CD4-positive, alpha-beta T cell treated with Interleukin-12 subunit alpha and Interleukin-12 subunit beta, for 1 hour (primary cell): ENCODE measurements at places on chromosomes 11 and 22.

- DNase-seq = no peak
These were observed 53.9 kb downstream of the FLI1 start for GRCh38 chr11:128747728-128748148.

GRCh38 chr11:121561240-121561639 is 108.5 kb upstream of the SORL1-AS1 start:
- DNase-seq = no peak

GRCh38 chr11:86969258-86969657 is 14.1 kb upstream of the FZD4 start:
- no peak for DNase-seq

DNA sequence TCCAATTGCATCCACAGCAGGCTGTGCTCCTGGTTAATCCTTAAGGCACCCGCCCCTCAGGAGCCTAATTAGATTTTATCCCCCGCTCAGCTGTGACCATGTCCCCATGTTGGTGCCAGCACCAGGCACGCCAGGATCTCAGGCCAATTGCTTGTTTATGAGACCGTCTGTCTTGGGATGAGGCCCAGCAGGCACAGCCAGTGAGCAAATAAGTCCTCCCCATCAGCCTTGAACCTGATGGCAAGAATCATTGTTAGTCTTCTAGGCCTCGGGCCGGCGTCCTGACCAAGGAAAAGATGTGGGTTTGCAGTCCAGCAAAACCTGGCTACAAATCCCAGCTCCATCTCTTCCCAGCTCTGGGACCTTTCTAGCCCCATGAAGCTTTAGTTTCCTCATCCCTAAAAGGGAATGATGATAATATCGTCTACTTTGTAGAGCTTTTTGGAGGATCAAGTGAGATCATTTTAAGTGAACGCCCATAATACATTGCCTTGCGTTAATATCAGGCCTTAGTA is 57.3 kb downstream of the TP53I11 start:
- no peak for DNase-seq

GRCh38 chr22:31394326-31394725 is 5.1 kb upstream of the DRG1 start:
- no peak for DNase-seq

GRCh38 chr11:62545437-62546243 is 966 bp downstream of the AHNAK start:
- DNase-seq = peak; percentile 74

DNA sequence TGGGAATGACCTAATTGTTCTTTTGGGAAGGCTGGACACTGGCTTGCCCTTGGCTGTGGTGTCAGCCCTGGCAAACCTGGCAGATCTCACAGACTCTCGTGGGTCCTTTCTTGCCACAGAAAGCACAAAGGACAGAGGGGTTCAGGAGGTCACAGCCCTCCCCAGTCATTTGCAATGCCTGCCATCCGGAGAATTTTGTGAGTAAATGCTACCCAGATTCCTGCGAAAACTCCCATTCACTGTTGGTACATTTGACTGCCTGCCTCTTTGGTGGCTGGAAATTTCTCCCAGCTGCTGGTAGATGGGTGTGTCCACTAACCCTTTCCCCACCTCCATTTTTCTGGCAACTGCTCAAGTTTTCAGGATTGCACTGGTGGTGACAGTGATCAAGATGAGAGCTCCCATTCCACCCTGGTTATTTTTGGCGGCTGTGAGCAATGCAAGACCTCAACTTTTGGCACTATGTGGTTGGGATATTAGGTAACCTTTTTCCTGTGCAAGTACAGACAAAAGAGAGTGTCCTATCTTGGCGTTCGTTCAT is 155.7 kb downstream of the NAV2 start:
- DNase-seq = no peak
